Neural crest cell (in vitro differentiated cells): ENCODE measurements at places on chromosomes 2 and 18.

GRCh38 chr18:58401191-58401590 is 227.7 kb downstream of the ALPK2 start:
- no peak for DNase-seq

DNA sequence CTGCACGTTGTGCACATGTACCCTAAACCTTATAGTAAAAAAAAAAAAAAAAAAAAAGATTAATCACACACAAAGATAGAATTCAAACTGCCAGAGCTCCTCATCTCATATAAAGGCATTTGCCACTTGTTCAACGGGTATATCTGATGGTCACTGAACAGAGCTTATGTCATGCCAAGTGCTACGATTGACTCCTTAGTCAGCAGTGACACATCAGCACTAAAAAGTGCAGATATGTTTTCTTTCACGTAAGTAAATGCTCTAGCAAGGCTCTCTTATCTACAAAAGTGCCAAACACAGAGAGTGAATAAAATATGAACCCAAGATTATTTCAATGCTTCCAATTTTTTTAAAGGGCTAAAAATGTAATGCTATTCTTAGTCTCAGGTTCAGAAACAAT is 1.1 kb downstream of the LMAN1 start:
- no peak for DNase-seq

DNA sequence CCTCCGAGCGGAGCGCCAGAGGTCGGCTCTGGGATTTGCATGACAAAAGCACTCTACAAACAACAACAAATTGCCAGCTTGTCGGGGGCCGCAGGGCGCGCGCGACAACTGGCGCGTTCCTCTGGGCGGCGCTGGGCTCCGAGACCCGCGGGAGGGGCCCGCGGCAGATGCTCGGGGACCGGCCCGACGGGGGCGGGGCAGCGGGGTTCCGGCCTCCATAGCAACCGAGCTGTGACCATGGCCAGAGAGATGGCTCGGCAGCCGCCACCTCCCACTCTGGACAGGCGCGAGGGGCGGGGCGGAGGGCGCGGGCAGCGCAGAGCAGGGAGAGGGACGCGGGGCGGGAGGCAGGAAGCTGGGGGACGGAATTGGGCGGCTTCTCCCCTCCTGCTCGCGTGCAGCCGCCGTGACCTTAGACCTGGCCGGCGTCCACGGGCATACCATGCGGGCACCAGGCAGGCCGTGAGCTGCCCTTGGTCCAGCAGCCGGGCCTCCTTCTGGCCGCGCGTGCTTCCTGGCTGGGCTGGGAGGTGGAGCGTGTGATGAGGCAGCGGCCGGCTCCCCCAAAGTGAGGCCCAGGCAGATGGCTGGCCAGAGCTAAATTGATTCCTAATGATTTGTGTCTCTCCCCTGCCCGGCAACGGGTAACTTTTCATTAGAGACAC is 171.5 kb downstream of the CELF4 start:
- DNase-seq = peak; percentile 82

DNA sequence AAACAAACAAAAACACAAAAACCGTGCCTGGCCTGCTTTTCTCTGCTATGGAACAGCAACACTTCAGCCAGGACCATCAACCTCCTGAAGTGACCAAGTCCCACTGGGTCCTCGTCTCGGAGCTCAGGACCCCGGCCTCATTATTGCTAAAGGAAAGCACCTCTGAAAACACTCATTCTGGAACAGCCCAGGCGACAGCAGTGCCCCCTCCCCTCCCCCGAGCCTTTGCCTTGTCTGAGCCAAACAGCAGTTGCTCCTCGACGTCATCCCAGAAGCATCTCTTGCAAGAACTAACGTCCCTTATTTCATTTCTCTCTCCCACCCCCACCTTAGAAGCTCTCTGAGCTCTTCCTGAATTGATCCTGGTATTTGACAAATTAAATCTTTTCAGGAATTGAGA is 27.4 kb downstream of the APCDD1 start:
- DNase-seq = no peak

GRCh38 chr2:229261599-229261998 is 9.5 kb downstream of the PID1 start:
- DNase-seq = no peak
